Posterior vena cava (tissue), 2 donors: ENCODE measurements at places on chromosomes 4 and X. TPM values are rescaled to one million over a fixed set of nuclear protein-coding genes. Genes with fewer than 3 reads are reported as not detected.

GRCh38 chr4:39933671-39934590, 43.8 kb downstream of the PDS5A start:
- DNase-seq: no peak

DNA sequence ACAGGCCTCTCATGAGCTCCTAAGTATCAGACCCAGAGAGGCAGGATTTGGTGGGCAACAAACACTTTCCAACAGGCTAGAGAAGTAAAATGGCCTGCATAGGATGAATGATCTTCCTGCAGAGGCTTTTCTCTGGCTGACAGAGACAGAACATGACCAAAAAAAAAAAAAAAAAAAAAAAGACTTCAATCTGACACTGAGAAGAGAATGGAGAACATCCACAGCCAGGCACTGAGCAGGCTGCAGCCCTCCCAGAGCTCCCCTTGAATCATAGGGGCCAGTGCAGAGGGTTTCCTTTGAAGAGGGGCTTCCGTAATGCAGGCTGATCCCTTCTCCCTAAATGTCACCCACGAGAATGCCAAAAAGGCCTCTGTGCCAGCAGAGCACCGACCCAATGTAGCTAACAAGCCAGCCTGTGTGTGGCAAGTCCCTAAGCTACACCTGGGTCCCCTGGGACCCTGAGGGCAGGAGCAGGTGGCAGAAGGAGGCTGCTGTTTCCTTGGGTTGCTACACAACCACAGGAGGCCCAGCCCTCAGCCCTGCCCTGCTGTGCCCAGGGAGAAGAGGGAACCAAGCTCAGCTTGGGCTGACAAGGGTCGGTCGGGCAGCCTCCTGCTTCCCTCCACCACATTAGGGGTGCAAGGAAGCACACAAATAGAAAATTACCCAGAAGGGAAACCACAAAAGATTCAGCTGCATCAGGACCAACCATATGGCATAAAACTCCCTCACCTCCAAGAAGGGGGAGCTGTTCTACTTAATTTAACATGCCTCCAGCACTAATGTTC, 55.6 kb downstream of the MAP7D2 start:
- no peak for DNase-seq

GRCh38 chrX:32673193-32673592, 538.2 kb downstream of the DMD start:
- no peak for DNase-seq

DNA sequence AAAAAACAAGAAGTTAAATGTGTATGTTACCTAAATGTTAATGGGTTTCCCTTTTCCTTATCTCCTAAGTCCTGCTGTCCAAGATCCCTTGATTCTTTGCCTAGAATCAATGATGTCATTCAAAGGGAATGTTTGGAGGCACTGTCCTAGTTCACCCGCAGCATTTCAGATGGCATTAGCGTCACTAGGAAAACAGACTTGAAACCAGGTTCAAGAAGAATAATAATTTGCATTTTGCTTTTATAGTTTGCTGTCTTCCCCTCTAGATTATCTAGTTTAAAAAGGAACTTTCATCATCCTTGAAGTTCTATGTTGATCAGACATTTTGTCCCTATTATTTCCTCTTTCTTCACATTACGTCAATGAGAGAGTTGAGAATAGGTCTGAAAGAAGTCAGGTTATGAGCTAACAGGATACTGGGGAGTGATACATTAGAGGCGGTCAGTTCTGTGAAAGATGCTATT, 234.1 kb upstream of the PGRMC2 start:
- DNase-seq: no peak

DNA sequence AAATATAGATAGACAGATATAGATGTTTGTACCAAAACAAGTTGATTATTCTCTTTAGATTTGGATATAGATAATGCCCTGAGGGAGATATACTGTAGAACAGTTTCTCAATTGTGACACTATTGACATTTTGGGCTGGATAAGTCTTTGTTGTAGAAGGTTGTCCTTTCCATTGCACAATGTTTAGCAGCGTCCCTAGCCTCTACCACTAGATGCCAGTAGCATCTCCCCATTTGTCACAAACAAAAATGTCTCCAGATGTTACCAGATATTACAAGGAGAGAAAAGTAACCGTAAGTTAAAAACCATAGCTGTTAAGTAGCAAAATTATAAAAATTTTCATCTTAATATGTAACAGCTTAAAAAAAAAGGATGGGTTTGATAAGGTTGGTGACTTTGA, 2595.3 kb downstream of the ARAP2 start:
- DNase-seq: no peak

DNA sequence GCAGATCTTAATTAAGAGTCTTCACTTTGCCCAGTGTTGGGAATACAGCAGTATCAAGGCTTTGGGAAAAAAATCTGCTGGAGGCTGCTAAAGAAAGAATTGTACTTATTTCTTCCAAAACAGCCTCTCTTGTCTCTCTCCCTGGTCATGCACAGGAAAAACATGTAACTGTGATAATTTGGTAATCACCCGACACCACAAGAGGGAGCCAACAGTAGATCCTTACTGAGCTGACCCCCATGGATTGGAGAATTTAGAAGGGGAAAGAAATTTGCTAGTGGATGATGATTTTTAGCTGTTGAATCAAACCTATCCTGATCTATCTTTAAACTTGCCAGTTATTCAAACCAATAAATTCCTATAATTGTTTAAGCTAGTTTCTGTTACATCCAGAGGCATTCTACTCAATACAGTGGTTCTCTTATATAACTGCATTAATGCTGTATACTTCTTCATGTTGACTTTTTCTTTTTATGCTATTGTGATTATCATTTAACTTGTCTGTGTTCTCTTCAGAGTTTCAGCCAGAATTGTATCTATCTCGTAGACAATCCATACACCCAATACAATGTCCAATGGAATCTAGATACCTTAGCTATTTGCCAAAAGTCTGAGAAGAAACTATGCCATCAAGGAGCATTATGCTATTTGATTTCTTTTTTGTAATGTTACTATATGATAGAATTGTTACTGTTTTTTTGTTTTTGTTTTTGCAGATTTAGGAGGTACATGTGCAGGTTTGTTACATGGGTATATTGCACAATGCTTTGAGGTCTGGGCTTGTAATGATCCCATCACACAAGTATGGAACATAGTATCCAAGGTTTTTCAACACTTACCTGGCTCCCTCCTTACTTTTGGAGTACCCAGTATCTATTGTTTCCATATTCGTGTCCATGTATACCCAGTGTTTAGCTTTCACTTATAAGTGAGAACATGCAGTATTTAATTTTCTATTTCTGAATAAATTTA, 31.3 kb upstream of the ARHGEF38 start:
- DNase-seq: no peak

DNA sequence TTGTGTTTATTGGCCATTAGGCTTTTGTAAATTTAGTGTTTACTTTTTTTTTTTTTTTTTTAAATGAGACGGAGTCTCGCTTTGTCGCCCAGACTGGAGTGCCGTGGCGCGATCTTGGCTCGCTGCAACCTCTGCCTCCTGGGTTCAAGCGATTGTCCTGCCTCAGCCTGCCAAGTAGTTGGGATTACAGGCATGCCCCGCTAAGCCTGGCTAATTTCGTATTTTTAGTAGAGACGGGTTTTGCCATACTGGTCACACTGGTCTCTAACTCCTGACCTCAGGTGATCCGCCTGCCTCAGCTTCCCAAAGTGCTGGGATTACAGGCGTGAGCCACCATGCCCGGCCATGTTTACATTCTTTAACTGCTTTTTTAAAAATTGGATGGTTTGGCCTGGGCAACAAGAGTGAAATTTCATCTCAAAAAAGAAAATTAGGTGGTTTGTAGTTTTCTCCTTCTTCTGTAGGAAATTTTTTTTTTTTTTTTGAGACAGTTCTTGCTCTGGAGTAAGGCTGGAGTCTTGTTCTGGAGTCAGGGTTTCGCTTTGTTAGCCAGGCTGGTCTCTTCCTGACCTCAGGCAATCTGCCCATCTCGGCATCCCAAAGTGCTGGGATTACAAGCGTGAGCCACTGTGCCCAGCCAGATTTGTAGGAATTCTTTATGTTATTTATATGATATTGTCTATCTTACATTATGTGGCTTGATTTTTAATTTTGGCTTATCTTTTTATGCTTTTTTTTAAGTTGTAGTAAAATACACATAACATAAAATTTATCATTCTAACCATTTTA, 15.1 kb downstream of the UBE2K start:
- no peak for DNase-seq

DNA sequence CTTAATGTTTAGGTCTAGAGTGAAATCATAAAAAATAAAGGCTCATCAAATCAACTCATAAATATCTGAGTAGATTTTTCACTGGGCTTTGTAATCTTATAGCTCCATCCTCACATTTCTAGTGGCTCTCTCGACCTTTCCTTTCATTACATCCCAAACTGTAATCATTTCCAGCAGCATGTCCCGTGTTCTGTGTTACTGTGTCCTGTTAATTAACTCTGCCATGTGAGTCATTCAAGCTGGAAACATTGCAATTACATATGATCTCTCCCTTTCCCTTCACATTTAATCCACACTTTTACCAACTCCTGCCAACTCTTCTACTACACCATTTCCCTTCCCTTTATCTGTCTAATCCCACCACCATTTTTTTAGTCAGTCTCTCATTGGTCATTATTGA, 75.5 kb downstream of the UGT8 start:
- DNase-seq: no peak

GRCh38 chrX:69262036-69262936, 97.0 kb upstream of the PJA1 start:
- DNase-seq: no peak

DNA sequence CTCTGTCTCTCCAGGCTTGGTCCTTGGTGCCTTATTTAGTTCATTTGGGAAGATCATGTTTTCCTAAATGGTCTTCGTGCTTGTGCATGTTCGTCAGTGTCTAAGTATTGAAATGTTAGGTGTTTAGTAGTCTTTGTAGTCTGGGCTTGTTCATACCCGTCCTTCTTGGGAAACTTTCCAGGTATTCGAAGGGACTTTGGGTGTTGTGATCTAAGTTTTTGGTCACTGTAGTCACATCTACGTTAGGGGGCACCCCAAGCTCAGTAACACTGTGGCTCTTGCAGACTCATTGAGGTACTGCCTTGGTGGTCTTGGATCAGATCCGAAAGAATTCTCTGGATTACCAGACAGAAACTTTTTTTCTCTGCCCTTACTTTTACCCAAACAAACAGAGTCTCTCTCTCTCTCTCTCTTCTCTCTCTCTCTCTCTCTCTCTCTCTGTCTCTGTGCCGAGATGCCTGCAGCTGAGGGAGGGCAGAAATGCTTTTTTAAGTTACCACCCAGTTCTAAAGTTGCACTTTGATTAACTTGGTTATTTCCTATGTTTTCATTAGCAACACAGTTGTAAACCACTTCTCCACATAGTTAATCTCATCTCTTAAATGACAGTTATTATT, 67.6 kb upstream of the SLC7A3 start:
- no peak for DNase-seq

DNA sequence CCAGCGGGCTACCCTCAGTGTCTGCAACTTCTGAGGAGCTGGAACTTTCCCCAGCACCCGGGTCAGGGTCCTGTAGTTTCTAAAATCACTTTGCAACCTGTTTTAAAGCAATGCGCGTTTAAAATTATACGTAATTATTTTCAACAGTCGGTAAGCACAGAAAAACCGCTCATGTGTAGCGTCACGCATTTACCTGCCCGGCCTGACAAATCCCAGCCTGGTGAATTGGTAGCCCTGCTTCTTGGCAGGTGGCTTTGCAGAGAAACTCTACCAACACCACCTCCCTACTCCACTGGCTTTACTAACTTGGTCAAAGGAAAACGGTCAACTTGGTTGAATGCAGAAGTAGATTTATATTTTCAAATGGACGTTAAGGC, 640 bp downstream of the BANK1 start:
- no peak for DNase-seq

GRCh38 chr4:99679204-99679603, 21.6 kb upstream of the C4orf54 start:
- no peak for DNase-seq

GRCh38 chrX:56764975-56765791, 36.1 kb downstream of the NBDY start:
- no peak for DNase-seq

GRCh38 chrX:8323356-8323755, 141.3 kb upstream of the VCX3B start:
- no peak for DNase-seq

GRCh38 chrX:123201720-123202119, 17.6 kb downstream of the GRIA3 start:
- no peak for DNase-seq

DNA sequence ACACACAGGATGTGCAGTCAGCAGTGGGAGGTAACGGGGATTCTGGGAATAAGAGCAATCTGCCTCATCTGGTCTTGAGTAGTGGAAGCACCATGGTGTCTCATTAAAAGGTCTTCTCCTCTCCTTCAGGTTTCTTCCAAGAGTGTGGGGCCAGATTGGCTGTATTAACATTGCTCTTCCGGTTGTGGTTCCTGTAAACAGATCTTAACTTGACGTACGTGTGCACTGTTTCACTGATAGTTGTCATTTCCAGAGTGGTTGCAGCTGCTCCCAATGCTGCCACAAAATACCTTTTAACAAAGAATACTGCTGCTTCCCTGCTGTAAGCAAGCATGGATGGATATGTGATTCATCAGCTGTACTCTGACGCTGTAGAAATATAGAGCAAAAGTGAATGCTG, 1443.4 kb upstream of the TENM3 start:
- DNase-seq: no peak

DNA sequence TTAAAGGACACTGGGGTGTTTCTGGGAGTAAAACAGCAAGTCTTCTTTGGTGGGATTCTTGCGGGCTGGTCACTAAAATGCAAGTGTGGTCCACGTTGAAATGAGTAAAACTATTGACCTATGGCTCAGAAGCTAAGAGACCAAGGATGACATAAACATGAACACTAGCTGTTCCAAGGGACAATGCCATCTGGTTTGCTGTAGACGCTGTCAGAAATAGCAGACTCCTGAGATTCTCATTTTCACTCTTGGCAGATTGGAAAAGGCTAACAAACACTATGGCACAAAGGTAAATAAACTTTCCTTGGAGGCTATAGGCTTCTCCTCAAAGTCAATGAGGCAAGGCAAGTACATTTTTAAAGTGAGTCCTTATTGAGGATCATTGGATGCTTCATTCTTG, 343.6 kb downstream of the KCNIP4 start:
- no peak for DNase-seq

DNA sequence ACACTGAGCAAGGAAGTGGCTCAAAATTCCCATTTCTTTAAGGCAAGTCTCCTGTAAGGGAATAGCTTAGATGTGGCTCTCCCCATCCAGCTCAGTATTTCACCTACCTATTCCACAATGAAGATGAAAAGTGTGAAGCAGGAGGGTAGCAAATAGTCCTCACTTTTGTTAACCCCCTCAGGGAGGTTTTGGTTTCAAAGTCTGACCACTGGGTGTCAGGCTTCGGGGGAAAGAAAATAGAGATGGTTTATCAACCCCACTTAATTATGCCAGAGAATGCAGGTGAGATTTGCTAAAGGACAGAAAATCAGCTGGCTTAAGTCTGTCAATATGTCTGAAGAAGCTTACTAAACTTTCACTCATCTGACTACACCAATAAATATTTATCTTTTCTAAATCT, 69.5 kb downstream of the DHX15 start:
- no peak for DNase-seq

- DNase-seq: no peak
These were observed 62.6 kb downstream of the NSUN7 start for GRCh38 chr4:40812386-40812785.

The NPY2R gene
- 0.09 TPM for total RNA-seq

The GYPA gene
- total RNA-seq: not detected

The HOPX gene
- total RNA-seq: 63.5 TPM

The GPR119 gene
- not detected for total RNA-seq

The TNIP2 gene
- total RNA-seq: 25.4 TPM

The TET2 gene
- total RNA-seq: 25.9 TPM

The DLG3 gene
- 19.4 TPM for total RNA-seq

The BBS7 gene
- 21.6 TPM for total RNA-seq

The FAM241A gene
- 6.7 TPM for total RNA-seq

The GYPE gene
- total RNA-seq: 1.00 TPM

The GDI1 gene
- total RNA-seq: 106 TPM

The ERVMER34-1 gene
- 0.14 TPM for total RNA-seq
